ENCODE measurements at places on chromosomes 5 and 9.

DNA sequence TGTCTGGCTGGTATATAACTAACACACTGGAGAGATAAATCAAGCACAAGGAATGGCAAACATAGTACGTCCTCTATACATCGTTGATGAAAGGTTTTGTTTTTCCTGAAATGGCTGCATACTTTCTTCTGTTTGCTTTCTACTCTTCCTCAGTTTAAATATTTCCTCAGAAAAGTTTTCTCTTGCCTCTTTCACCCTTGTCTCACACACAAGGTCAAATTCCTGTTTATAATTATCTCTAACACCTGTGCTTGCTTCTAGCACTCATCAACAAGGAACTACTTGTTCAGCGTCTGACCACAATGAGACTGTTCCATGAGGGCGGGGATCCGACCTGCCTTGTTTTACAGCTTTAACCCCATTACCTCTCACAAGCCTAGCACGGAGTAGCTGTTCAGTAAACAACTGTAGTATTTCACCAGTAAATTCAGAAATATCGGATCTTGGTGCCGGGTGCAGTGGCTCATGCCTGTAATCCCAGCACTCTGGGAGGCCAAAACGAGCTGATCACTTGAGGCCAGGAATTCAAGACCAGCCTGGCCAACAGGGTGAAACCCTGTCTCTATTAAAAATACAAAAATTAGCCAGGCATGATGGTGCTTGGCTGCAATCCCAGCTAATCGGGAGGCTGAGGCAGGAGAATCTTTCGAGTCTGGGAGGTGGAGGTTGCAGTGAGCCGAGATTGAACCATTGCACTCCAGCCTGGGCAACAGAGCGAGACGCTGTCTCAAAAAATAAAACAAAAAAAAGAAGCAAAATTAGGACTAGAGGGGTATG is 37.0 kb downstream of the NR6A1 start:
- DNase-seq, result no peak
- no peaks in the 10 kb centered on the region for H3K27me3 ChIP-seq
- peaks cover 9% of the 10 kb centered on the region for H3K4me1 ChIP-seq
- no peak overlapping the region for H3K27ac ChIP-seq
- H3K36me3 ChIP-seq, result peaks cover 20% of the 10 kb centered on the region

GRCh38 chr5:15791859-15792258 is 291.9 kb downstream of the FBXL7 start:
- no peak overlapping the region for H3K4me3 ChIP-seq
- H3K4me1 ChIP-seq, result peaks cover 5% of the 10 kb centered on the region
- no peaks in the 10 kb centered on the region for H3K36me3 ChIP-seq
- no peaks in the 10 kb centered on the region for H3K27me3 ChIP-seq
- no peak for DNase-seq

- H3K27ac ChIP-seq, result no peak overlapping the region
- no peaks in the 10 kb centered on the region for H3K27me3 ChIP-seq
- DNase-seq, result no peak
- H3K36me3 ChIP-seq, result no peaks in the 10 kb centered on the region
- H3K4me1 ChIP-seq, result peaks cover 39% of the 10 kb centered on the region
These were observed 508.1 kb downstream of the ZNF608 start for GRCh38 chr5:124238350-124238749.

- no peak overlapping the region for H3K27ac ChIP-seq
- no peak overlapping the region for H3K4me3 ChIP-seq
- DNase-seq, result no peak
- H3K27me3 ChIP-seq, result no peaks in the 10 kb centered on the region
- H3K4me1 ChIP-seq, result no peaks in the 10 kb centered on the region
These were observed 132.7 kb upstream of the MAP1B start for GRCh38 chr5:71974622-71975021.

DNA sequence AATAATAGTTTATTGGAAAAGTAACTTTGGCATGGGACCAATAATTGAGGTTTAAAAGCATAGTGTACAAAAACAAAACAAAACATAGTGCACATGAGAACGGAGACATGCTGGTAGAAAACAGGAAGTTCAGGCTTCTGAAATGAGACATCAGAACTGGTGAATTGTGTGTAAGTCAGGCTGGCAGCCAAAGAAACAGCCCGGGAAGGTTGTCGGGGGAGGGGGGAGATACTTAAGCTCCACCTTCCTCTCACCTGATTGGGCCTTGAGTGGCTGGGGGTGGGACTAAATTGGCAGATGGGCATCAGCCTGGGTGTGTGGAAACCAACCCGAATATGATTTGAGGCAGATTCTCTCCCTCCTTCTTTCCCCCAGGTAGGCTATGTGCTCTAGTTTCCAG is 256.3 kb downstream of the SMARCA2 start:
- H3K27me3 ChIP-seq, result no peaks in the 10 kb centered on the region
- DNase-seq, result no peak
- H3K27ac ChIP-seq, result no peak overlapping the region
- no peak overlapping the region for H3K4me3 ChIP-seq
- H3K4me1 ChIP-seq, result no peaks in the 10 kb centered on the region
- no peaks in the 10 kb centered on the region for H3K36me3 ChIP-seq

DNA sequence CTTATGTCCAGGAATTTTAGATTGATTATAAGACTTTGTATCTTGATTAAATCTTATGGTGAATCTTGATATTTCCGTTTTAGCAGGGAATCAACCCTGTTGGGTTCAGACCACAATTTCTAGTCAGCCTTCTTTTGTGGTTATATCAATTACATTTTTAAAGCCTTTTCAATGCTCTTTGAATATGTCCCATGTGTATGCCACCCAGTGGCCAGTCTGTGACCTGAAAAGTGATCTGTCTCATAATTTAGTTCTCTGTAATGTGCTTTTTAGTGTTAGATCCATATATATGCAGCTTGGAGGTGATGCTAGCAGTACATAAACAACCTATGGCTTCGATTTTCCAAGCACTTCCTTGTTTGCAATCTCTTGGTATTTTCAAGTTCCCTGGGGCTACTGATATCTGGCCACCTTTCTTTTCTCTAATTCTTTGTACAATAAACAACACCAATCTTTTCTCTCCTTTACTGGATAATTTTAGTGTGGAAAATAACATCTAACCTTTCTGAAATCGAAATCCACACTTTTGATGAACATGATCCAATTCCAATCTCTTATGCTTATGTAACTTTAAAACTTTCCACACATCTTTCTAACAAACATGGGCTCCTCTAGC is 28.8 kb downstream of the PDE8B start:
- no peak overlapping the region for H3K27ac ChIP-seq
- no peaks in the 10 kb centered on the region for H3K4me1 ChIP-seq
- no peaks in the 10 kb centered on the region for H3K36me3 ChIP-seq
- no peak for DNase-seq

DNA sequence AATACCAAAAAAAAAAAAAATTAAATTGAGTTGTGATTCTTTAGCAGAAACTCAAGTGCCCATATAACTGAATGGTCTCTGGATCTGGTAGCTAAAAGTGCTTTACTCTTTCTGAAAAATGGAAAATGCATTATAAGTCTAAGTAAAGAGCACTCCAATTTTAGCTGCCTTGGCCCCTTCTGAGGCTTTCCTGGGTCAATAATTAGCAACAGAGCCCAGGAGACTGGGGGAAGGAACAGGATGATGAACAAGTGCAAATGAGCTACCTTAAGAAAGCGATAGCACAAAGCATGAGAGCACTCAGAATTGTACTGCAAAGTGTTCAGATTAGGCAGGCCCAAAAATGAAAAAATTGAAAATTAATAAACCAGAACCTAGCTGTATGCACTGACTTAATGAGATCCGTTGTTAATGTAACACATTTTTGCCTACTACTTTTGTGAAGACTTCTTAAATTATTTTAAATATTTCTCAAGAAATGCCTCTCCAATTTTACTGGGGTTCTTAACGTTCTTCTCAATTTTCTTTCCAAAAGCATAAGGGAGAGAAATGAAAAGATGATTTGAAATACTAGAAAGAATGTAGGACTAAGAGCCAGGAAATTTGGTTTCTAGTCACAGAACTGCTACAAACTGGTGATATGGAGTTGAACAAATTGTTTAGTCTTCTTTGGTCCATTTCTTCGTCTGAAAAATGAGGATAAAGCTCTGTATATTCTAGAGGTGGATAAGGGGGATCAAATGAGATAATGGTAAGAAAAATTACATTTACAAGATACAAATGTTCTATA is 566.1 kb downstream of the PDE4D start:
- H3K4me1 ChIP-seq, result no peaks in the 10 kb centered on the region
- no peak overlapping the region for H3K4me3 ChIP-seq
- H3K36me3 ChIP-seq, result peaks cover 1% of the 10 kb centered on the region
- H3K27me3 ChIP-seq, result no peaks in the 10 kb centered on the region

GRCh38 chr5:124923131-124923530 is 176.7 kb upstream of the ZNF608 start:
- DNase-seq, result no peak
- peaks cover 13% of the 10 kb centered on the region for H3K4me1 ChIP-seq
- no peak overlapping the region for H3K4me3 ChIP-seq
- no peaks in the 10 kb centered on the region for H3K36me3 ChIP-seq

DNA sequence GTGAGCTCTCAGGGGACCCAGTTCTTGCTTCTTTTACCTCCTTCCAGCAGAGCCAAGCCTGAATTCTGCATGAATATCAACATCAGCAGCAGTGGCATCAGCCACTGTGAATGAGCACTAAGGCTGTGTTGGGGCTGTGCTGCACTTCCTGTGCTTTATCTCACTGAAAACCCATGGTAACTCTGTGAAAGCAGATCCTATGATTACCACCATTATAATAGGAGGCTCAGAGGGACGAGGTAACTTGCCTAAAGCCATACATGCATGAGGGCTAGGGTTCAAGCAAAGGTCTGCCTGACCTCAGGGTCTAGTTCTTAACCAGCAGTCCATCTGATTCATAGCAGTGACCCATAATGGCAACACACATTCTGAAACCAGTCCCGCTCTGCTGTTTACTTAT is 60.5 kb upstream of the RAPGEF1 start:
- no peak overlapping the region for H3K27ac ChIP-seq
- H3K4me1 ChIP-seq, result no peaks in the 10 kb centered on the region
- DNase-seq, result no peak
- H3K36me3 ChIP-seq, result no peaks in the 10 kb centered on the region
- H3K4me3 ChIP-seq, result no peak overlapping the region
- H3K27me3 ChIP-seq, result peaks cover 7% of the 10 kb centered on the region

DNA sequence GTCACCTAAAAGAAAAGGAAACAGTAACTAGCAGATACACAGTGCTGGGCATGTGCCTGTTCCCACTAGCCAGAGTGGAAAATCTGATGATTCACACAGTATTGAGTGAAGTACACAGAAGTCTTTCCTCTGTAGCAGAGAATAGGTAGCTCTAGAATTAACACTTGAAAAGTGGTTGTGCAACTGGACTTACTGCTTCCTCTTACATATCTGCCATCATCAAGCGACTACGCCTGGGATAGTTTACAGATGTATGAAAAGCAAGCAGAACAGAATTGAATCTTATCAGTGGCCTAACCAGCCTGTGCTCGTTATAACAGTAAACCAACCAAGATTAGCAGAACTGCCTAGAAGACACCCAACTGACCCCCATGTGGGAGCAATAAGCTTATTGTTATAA is 130.6 kb downstream of the DTWD2 start:
- H3K27ac ChIP-seq, result no peak overlapping the region
- no peaks in the 10 kb centered on the region for H3K4me1 ChIP-seq
- no peak for DNase-seq
- no peaks in the 10 kb centered on the region for H3K27me3 ChIP-seq

DNA sequence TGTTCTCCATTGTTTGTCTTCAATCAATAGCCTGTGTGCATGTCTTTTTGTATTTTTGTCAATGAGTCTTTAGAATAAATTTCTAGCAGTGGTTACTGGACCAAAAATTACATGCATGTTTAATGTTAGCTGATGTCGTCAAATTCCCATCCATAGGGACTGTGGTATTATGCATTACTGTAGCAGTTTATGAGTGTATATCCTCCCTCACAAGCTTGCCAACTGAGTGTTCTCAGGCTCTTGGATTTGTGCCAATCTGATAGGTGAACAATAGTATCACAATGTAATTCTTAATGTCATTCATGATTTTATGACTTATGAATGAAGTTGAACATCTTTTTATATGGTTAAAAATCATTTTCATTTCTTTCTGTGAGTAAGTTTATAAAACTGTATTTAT is 13.0 kb downstream of the SNX24 start:
- no peaks in the 10 kb centered on the region for H3K4me1 ChIP-seq
- no peaks in the 10 kb centered on the region for H3K27me3 ChIP-seq
- H3K36me3 ChIP-seq, result no peaks in the 10 kb centered on the region
- H3K27ac ChIP-seq, result no peak overlapping the region
- no peak for DNase-seq

DNA sequence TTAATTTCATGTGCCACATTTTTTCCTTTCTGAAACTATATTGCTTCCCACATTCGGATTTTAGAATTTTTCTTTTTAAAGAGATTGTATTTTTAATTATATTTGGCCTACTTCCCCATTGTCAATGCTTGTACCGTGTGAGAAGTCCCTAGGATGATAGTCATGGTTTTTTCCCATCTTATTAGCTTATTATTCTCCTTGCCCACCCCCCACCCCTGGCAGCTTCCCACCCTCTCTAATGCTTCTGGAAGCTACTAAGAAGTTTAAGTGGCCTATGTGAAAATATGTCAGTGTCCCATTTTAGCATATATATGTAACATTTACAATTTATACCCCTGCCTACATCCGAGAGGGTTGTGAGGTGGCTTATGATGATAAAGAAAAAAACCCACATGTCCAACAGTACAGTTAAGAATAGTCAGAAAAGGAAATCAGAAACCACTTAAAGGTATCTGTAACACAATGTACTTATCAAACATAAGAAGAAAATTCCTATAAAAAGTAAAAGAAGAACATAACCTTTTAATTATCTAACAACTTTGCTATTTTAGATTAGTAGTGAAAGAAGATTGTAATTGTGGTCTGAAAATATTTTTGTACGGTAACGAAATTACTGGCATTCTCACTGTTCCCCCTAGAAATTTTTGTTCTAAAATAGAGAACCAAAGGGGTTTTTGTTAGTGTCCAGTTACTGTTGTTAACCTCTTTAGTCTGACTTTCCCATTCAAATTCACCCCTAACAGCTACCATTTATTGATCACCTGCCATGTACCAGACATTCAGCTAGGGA is 62.1 kb downstream of the SLC44A1 start:
- no peaks in the 10 kb centered on the region for H3K27me3 ChIP-seq
- peaks cover 10% of the 10 kb centered on the region for H3K4me1 ChIP-seq
- H3K27ac ChIP-seq, result no peak overlapping the region
- no peaks in the 10 kb centered on the region for H3K36me3 ChIP-seq

DNA sequence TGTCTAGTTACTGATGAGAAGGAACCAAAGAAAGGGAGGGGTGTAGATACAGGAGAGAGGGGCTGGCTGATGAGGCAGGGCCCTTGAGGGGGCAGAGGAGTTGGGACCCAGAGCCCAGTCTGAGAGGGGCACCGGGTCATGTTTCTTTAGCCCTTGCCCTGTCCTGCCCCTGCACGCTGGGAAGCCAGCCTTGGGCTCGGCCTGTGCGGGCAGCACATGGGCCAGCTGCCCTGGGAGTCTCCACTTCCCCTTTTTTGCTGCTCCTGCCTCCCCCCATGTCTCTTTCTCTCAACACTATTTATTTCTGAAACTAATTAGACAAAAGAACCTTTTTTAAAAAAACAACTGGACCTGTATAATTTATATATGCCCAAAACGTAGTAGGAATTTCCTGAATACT is 20.5 kb downstream of the MVB12B start:
- H3K4me1 ChIP-seq, result peaks cover 11% of the 10 kb centered on the region
- H3K36me3 ChIP-seq, result peaks cover 59% of the 10 kb centered on the region
- H3K27me3 ChIP-seq, result no peaks in the 10 kb centered on the region
- no peak overlapping the region for H3K27ac ChIP-seq
- DNase-seq, result no peak

- no peaks in the 10 kb centered on the region for H3K27me3 ChIP-seq
- peaks cover 15% of the 10 kb centered on the region for H3K4me1 ChIP-seq
- H3K27ac ChIP-seq, result no peak overlapping the region
- no peaks in the 10 kb centered on the region for H3K36me3 ChIP-seq
- no peak overlapping the region for H3K4me3 ChIP-seq
These were observed 444.3 kb upstream of the PIK3R1 start for GRCh38 chr5:67771221-67771620.

Measured in neuronal stem cell (in vitro differentiated cells).